COR-L47 (cell line): ENCODE measurements at places on chromosomes 2 and 18.

GRCh38 chr2:112995346-112995920, 9.8 kb upstream of the IL36A start:
- no peak for DNase-seq

- DNase-seq: no peak
These were observed 146.2 kb upstream of the MSH6 start for GRCh38 chr2:47636596-47637264.

DNA sequence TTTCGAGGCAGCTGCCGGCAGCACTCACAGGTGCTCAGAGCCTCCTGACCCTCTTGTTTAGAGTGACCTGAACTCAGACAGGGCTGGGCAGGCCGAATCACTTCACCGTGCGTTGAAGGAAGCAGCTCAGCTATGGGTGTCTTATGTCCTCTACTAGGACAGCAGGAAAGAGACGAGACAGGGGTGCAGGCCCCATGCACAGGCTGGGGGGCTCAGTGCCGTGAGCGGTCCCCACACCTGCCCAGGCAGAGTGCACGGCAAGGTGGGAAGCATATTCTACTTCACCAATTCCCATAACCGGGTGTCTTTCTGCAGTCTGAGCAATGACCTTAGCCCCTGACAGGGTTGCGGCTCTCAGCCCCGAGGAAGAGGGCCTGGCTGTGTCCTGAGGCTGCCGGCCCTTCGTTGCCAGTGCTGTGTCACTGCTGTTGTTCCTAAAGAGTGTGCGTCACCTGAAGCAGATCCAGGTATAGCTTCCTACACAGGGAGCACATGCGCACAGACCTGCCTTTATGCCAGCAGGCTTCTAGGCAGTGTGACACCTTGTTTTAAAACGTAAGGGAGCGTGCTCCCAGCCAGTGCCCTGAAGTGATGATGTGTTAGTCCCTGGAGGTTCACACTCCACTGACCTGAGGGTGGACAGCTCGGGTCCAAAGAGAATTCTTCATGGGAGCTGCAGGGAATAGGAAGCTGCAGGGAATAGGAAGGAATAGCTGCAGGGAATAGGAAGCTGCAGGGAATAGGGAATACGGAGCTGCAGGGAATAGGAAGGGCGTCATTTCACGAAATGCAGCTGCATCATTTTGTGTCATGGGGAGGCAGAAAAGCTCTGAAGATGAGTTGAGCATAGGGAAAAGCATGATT, 207.9 kb upstream of the SALL3 start:
- no peak for DNase-seq

GRCh38 chr2:36058953-36059352, 296.6 kb upstream of the CRIM1 start:
- DNase-seq: no peak

DNA sequence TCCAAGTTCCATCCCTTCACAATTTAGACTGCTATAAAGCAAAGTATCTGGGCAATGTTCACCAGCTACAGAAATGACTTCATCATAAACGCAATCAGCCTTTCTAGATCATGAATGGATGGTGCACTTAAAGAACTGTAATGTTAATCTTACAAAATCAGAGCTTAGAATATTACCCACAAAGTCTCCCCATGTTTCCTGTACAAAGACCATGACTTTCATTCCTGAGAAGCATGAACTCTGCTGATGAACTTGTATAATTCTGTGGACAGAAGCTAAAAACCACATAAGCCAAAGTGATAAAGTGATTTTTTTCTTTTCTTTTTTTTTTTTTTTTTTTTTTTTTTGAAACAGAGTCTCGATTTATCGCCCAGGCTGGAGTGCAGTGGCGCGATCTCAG, 53.3 kb downstream of the C1D start:
- no peak for DNase-seq

GRCh38 chr2:54497763-54498680, 41.9 kb downstream of the SPTBN1 start:
- DNase-seq: peak; percentile 69

DNA sequence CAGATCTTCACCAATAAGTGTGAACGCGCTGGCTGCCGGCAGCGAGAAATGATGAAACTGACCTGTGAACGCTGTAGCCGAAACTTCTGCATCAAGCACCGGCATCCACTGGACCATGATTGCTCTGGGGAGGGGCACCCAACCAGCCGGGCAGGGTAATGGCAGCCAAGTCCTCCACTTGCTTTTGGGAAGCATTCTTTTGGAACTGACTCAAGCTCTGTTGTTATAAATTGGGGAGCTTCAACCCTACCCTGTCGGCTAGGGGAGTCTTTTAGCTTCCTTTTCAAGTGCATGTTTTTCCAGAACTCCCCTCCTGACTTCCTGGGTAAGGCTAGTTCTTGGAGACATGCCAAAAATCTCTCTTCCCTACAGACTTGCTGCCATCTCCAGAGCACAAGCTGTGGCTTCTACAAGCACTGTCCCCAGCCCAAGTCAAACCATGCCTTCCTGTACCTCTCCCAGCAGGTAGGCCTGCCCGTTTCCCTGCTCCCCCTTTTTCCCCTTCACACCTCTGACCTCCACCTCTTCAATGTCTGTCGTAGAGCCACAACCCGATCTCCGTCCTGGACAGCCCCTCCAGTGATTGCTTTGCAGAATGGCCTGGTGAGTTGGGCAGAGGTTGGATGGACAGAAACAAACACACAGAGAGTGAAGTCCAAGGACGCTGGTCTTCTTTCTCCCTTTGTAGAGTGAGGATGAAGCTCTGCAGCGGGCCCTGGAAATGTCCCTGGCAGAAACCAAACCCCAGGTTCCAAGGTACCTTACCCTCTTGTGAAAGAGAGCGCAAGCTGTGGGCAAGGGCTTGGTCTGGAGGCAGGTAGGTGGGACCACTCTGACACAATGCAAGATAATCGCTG, 1.5 kb downstream of the ZFAND2B start:
- DNase-seq: no peak

DNA sequence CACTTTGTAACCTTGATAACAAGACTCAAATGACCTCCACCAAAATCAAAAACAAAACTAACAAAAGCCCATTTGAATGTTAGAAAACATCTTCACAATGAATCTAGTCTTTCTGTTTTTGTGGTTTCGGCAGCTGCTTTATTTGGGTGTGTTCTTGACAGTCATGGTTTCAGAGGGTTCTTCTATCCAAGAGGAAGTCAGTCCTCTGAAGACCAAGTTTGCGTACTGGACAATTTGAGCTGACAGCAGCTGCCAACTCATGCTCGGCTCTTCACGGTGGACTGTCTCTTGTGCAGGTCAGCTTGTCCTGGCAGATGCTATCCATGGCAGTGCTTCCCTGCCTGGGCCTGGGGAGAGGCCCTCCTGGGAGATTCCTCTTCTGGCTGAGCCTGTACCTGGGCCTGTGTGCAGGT, 91.0 kb downstream of the TMEM17 start:
- no peak for DNase-seq

- DNase-seq: no peak
These were observed 98.1 kb upstream of the CDC42EP3 start for GRCh38 chr2:37769551-37769950.

DNA sequence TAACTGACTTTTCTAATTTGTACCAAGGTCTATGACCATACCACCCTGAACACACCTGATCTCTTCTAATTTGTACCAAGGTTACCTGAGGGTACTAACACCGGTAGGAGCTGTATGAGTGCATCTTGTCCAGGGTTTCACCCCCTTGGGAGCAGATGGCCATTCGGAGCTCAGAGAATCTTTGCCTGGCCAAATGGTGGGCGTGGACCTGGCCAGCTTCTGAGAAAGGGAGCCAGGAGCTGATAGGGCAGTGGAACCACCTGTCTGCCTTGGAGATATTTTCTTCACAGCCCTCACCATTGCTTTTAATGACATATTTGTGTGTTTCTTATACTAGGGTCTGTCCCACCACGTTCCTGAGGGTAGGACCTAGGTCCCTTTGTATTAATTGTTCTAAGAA, 188.9 kb downstream of the LDLRAD4 start:
- DNase-seq: no peak

DNA sequence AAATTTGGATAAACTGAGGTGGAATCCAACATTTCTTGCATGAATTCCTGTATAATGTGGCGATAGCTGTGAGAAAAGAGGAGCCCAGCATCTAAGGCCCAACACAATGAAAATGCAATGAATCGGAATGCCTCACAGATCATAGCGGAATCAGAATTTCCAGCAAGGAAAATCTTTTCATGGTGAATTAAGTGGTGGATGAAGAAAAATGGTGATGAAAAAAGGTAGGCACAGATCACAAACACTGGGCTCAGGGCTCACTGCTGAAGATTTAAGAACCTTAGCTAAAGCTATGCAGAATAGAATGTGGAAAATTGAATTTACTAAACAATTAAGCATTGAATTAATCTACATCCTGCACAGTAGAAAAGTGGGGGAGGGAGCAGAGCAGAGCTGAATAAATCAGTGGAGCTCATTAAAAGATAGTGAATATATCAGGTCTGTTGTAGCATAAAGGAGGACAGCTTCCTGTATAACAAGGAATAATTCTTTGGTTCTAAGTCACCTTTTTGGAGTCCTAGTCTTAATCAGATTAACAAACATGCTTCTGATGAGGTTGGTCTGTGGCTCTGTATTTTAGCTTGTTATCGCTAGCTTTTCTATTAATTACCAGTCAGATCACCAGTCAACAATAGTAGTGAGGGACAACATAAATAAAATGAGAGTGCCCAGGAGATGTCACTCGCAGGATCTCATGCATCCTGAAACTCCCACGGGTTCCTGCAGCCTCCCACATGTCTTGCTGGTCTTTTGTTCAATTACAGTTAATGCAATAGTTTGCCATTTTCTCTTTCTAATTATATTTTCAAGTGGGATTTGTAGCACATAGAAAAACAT, 27.0 kb downstream of the MEIS1 start:
- no peak for DNase-seq

GRCh38 chr2:37871456-37872191, 53.5 kb upstream of the RMDN2 start:
- DNase-seq: no peak

GRCh38 chr2:195333869-195334268, 323.2 kb upstream of the SLC39A10 start:
- no peak for DNase-seq

DNA sequence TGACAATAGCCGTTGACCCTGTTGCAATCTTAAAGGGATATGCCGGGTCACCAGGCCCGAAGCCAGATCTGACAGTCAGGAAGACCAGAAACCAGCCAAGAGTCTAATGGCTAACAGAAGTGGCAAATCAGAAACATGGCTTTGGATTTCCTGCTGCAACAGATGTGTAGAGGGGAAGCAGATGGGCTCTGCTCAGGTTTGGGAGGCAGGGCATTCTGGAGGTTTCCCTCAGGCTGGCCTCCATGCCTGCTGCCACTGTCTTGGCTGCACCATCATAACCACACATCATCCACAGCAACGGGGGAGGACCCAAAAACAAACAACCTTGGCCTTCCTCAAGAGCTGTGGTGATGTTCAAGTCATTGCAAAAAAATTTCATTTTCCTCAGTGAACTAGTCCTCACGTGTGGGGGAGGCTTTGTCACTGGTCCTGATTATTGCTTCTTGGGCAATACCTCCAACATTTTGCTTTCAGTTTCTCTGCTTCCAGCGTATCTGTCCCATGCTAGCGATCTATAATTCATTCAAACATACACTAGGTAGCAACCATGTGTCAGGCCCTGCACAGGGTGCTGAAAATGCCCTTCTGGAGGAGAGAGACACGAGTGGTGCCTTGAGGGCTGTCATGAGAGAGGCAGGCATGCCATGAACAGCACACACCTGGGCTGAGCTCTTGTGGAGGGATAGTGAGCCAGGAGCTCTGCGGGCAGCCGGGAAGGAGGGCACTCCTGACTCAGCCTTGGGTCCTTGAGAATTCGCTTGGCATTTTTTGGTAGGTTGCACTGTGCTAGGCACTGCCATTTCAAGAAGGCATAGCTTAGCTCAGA, 48.2 kb upstream of the LGALSL start:
- DNase-seq: no peak

DNA sequence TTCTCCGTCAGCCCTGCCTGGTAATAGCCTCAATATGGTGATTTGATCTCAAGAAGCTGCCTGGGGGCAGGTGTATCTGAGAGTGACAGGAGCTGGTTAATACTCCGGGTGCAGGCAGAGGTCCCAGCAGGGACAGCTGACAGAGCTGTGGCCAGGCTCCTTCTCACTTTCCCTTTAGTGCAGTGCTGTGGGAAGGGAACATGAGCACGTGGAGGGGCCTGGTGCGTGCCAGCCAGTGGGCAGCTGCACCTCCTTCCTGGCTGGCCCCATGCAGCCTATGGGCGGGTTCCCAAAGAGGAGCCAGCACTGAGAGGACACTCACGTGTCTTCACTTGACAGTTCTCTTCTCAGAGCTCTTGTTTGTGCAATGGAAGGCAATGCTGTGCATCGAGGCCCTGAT, 9.1 kb downstream of the CNNM4 start:
- no peak for DNase-seq

- DNase-seq: no peak
These were observed 2.7 kb downstream of the TNS1 start for GRCh38 chr2:218000136-218000535.

- DNase-seq: no peak
These were observed 105.5 kb downstream of the RNF144A start for GRCh38 chr2:7022492-7023385.

DNA sequence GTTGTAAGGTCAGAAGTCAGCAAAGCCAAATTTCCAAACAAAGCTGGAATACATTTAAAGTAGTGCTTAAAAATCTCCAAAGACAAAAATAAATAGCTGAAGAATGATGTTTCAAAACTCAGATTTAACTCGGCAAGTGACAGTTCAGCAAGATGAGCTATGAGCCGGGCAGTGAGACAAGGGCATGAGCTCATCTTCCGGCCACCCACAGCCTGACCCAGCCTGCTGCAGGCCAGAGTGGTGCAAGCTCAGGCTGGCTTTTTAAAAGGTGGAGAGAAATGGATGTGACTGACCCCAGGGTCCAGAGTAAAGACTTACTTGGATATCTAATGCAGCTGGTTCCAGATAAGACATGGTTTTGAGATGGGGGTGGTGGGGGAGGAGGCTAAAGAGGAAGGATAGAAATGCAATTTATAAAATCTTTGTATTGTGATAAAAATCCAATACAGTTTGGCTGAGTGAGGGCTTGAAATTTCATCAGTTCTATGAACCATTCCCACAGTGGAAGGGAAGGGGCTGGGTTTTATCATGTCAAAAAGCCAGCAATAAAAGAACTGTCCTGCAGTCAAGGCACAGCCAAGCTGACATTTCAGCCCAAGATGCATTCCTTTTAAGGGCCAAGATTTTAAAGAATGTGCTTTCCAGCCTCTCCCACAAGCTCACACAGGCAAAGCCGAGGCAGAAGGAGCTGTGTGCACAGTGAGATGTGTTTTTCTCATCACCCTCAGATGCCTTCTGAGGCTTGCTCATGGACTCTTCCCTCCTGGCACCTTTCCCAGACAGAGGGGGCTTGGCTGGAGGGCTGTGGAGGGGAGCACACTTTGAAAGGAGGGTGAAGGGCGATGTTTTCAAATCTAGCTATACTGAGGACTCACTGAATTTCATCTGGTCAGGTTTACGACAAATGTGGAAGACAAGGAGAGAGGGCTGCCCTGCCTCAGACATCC, 97.9 kb upstream of the KLHL29 start:
- DNase-seq: no peak

DNA sequence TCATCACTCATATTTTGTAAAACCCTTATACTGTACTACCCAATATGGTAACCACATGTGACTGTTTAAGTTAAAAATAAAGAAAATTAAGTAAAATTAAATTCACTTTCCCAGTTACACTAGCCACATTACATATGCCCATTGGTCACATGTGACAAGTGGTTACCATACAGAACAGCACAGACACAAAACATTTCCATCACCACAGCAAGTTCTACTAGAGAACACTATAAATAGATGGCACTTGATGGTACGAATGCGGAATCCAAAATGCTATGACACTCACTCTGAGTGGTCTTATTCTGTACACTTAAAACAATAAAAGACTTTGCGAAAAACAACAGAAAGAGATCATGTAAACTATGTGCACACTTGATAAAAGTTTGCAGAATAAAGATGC, 202.2 kb downstream of the PDE1A start:
- no peak for DNase-seq

- no peak for DNase-seq
These were observed 738.6 kb upstream of the FAM98A start for GRCh38 chr2:34337735-34338134.
